ENCODE measurements at places on chromosomes 6 and 20.

- no peak for DNase-seq
These were observed 162.5 kb downstream of the CD83 start for GRCh38 chr6:14280006-14280510.

- DNase-seq = no peak
These were observed 70.7 kb upstream of the PRSS16 start for GRCh38 chr6:27176523-27177484.

GRCh38 chr6:106802139-106802538 lies 172.4 kb downstream of the CD24 start:
- no peak for DNase-seq

DNA sequence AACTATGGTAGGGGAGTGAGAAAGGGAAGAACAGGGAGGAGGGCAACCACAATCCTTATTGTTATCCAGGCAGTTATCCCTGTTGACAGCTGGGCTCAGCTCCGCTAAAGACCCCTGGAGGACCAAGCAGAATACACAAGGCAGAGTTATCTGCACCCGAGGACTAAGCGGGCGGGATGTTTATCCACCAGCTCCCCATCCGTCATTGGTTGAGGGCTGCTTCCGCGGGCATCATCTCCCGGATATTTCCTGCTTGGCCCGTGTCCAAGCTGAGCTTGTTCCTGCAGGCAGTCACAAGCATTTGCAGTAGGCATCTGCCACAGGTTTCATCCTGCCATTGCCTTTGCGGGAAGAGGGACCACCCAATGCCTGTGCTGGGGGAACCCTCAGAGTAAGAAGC lies 102.1 kb downstream of the DLGAP4 start:
- no peak for DNase-seq

GRCh38 chr6:170545405-170545804 lies 7.7 kb downstream of the PSMB1 start:
- no peak for DNase-seq

DNA sequence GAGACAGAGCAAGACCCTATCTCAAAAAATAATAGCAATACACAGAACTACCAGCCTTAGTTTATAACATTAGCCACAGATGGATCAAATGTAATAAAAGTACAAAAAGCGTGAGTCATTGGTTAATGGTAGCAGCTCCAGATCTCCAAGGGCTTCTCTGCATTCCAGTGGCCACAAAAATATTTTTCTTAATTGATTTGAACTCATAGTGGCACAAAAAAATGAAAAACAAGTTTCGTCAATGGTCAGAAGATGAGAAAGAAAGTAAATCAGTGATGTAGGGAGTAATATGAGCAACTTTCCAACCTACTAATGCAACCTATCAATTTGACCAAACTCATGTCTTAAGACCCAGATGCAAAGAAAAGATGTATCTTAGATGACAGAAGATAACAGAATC lies 79.6 kb downstream of the CEP57L1 start:
- no peak for DNase-seq

DNA sequence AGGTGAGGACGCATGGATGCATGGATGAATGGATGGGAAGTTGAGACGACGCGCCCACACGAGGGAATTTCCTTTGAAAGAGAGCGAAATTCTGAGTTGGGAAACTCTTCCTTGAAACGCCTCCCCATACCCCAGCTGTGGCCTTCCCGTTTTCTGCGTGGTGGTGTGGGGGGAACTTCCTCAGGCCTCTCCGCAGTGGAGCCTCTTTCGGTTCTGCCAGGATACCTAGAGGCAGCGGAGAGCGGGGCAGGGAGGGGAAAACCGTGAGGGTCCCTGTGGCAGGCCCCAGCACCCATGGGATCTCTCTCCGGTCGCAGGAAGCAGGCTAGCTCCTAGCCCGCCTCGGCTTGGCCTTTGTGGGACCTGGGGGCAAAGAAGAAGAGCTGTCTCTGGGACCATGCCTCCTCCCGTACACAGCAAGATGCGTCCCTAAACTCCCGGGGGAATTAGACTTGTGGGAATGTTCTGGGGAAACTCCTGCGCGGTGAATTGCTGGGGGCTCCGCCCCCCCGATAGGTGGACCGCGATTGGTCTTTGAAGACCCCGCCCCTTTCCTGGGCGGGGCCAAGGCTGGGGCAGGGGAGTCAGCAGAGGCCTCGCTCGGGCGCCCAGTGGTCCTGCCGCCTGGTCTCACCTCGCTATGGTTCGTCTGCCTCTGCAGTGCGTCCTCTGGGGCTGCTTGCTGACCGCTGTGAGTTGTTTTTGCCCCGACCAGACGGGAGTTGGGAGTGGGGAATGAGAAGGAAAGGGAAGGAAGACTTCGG lies at the start of gene CD40:
TSS of gene CD40 (plus strand) at position 611 of the 764 bp plus-strand sequence. CDS start at position 641, 30 bp downstream.
- no peak for DNase-seq

- DNase-seq = no peak
These were observed 100.5 kb downstream of the KIF13A start for GRCh38 chr6:17886891-17887290.
